ENCODE measurements at places on chromosomes 4 and X. TPM values are rescaled to one million over a fixed set of nuclear protein-coding genes. Genes with fewer than 3 reads are reported as not detected.

DNA sequence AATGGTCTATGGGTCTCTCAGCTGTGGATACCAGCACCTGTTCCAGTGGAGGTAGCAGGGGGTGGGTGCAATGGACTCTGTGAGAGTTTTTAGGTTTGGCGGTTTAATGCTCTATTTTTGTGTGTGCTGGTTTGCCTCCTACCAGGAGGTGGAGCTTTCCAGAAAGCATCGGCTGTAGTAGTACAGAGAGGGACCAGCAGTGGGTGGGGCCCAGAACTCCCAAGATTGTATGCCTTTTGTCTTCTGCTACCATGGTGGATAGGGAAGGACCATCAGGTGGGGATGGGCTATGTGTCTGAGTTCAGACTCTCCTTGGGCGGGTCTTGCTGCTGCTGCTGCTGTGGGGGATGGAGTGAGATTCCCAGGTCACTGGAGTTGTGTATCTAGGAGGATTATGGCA is 557.2 kb upstream of the GRID2 start:
- no peak for DNase-seq

- no peak for DNase-seq
Observed at GRCh38 chrX:69153060-69153730, 12.1 kb downstream of the PJA1 start.

GUCY1A1 gene
- 0.25 TPM for total RNA-seq

RGN gene
- 0.25 TPM for total RNA-seq

TRPC5OS gene
- not detected for total RNA-seq

SSX3 gene
- not detected for total RNA-seq

- DNase-seq = no peak
Observed at GRCh38 chr4:186840222-186840701, 116.6 kb upstream of the FAT1 start.
